ENCODE measurements at places on chromosomes 2 and 18. TPM values are rescaled to one million over a fixed set of nuclear protein-coding genes. Genes with fewer than 3 reads are reported as not detected.

DNA sequence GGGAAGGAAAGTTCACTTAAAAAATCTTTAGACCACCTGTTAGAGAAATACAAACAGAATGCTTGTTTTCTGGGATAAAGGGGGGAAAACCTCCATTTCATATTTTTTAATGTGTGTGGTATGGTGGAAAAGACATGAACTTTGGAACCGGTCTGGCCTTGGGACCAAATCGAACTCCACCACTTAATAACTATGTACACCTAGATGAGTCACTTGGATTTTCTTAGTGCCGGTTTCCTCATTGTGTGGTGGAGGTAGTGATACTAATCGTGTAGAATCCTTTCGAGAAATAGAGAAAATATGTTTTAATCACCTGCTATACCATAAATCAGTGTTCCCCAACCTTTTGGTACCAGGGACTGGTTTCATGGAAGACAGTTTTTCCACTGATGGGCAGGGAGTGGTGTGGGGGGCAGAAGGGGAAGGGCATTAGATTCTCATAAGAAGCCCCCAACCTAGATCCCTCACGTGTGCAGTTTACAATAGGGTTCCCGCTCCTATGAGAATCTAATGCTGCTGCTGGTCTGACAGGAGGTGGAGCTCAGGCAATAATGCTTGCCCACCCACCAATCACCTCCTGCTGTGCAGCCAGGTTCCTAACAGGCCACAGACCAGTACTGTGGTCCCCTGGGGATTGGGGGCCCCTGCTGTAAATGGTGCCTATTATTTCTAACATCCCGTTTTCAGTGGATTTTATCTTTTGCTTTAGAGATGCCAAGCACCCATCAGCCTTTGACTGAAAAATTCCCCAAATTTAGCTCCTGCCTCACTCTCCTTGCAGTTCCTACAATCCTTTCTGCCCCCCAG lies 308.8 kb downstream of the PRKCE start:
- no peaks in the 10 kb centered on the region for H3K27me3 ChIP-seq
- H3K4me1 ChIP-seq, result peaks cover 41% of the 10 kb centered on the region
- DNase-seq, result no peak

GRCh38 chr2:135796606-135797005 lies 40.4 kb downstream of the LCT start:
- H3K36me3 ChIP-seq, result no peaks in the 10 kb centered on the region
- no peak overlapping the region for H3K27ac ChIP-seq
- no peak for DNase-seq
- H3K4me1 ChIP-seq, result no peaks in the 10 kb centered on the region
- H3K4me3 ChIP-seq, result no peak overlapping the region

DNA sequence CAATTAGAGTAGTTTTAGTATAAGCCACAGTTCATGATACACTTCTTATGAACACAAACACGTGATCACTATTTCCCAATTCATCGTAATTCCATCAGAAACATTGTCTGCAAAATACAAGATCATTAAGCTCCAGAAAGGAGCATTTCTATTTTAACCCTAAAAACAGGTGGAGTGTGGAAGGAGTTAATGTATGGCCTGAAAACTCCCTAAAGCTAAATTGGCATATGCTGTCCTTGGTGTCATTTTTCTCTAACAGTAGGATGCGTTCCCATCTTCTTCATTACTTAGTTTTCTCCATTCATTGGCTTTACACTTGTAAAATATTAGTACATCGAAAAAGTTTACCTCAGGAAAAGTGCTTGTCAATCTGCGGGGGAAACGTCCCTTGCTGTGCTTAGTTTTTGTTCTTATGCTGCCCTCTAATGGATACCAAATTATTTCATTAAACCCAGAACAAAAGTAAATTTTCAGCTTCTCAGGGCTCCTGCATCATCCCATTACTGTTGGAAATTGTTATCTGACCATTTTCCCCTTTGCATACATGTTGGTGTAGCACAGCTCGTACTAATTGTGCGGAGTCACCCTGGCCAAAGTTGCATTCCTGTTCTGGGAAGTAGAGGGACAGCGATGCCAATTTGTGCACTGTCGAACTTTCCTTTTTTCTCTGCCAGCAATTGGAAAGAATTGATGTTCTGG lies 153.4 kb downstream of the GPD2 start:
- H3K36me3 ChIP-seq, result no peaks in the 10 kb centered on the region
- H3K27me3 ChIP-seq, result no peaks in the 10 kb centered on the region
- no peak overlapping the region for H3K4me3 ChIP-seq
- no peak for DNase-seq

DNA sequence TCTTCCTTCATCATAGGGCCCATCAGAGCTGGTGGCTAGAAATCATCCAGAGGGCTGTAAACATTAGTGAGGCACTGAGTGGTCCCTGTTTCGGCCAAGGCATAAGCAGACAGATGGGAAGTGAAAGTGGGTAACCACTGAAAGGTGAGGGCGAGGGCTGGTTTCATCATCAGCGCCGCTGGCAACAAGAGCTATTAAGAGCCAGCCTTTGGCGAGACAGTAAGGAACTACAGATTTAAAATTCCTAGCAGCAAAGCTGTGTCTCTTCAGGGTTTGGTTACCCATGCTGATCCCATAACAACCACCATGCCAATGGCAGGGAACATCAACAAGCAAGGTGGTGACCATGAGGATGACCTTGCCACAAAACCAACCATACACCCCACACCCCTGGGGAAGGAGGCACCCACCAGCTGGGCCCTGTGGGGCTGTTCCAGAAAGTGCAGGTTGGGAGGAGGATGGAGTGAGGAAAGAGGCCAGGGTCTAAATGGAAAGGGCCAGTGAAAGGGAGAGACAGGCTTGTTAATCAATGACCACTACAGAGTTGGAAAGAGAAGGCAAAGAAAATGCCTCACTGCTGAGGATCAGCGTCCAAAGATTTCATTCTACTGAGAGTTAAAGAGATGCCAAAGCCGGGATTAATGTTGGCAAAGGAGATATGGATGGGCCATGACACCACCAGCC lies 9.0 kb upstream of the SLC20A1 start:
- peaks cover 5% of the 10 kb centered on the region for H3K4me1 ChIP-seq
- DNase-seq, result no peak
- no peaks in the 10 kb centered on the region for H3K27me3 ChIP-seq
- no peak overlapping the region for H3K27ac ChIP-seq
- no peak overlapping the region for H3K4me3 ChIP-seq

STK36 gene
- 26.0 TPM for total RNA-seq

GRCh38 chr2:156064540-156064939 lies 268.0 kb downstream of the NR4A2 start:
- H3K36me3 ChIP-seq, result no peaks in the 10 kb centered on the region
- no peak overlapping the region for H3K4me3 ChIP-seq
- no peak overlapping the region for H3K27ac ChIP-seq
- no peaks in the 10 kb centered on the region for H3K27me3 ChIP-seq

ZC3H6 gene
- total RNA-seq, result 10.6 TPM

GRCh38 chr18:42100911-42101310 lies 145.9 kb downstream of the PIK3C3 start:
- H3K4me1 ChIP-seq, result no peaks in the 10 kb centered on the region
- no peak overlapping the region for H3K27ac ChIP-seq
- DNase-seq, result no peak

CCDC85A gene
- total RNA-seq, result 3.7 TPM

DNA sequence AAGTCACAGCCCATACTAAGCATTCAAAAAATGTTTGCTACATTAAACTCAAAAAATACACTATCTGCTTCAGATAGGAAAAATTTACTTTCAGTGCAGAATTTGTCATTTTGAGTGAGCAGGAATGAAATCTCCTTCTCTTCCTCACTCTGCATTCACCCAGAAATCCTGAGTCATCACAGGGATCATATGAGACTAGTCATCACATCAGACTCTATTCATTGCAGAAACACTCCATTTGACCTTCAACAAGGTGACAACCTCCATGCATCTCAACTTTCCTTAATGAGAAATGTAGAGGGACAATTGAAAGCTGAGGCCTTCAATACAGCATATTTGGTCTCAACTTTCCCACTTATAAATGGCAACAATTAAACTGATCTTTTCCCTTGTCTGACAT lies 130.4 kb upstream of the CYP26B1 start:
- no peaks in the 10 kb centered on the region for H3K36me3 ChIP-seq
- DNase-seq, result no peak

DNA sequence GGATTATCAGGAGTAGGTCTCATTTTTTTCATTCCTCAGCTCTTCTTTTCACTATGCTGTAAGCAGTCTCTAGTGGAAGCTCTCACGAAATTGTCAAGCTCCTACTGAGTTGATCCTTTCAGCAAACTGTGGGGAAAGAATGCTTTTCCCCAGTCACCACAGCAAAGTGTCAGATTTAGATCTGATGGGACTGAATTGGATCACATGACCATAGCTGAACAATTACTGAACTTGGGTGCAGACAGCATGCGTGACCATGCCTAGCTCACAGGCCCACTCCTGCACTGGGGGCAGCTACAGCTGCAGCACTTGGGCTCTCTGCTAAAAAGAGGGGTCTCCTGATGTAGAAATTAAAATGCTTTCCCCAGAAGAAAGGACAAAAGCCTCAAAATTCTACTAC lies 3.1 kb downstream of the ARHGAP15 start:
- H3K27ac ChIP-seq, result no peak overlapping the region
- no peaks in the 10 kb centered on the region for H3K4me1 ChIP-seq
- no peaks in the 10 kb centered on the region for H3K27me3 ChIP-seq
- H3K4me3 ChIP-seq, result no peak overlapping the region
- no peak for DNase-seq
- H3K36me3 ChIP-seq, result no peaks in the 10 kb centered on the region

GRCh38 chr18:79983793-79984192 lies 4.6 kb downstream of the TXNL4A start:
- H3K4me3 ChIP-seq, result no peak overlapping the region
- no peak for DNase-seq
- H3K4me1 ChIP-seq, result peaks cover 25% of the 10 kb centered on the region
- no peaks in the 10 kb centered on the region for H3K36me3 ChIP-seq
- H3K27me3 ChIP-seq, result no peaks in the 10 kb centered on the region

DNA sequence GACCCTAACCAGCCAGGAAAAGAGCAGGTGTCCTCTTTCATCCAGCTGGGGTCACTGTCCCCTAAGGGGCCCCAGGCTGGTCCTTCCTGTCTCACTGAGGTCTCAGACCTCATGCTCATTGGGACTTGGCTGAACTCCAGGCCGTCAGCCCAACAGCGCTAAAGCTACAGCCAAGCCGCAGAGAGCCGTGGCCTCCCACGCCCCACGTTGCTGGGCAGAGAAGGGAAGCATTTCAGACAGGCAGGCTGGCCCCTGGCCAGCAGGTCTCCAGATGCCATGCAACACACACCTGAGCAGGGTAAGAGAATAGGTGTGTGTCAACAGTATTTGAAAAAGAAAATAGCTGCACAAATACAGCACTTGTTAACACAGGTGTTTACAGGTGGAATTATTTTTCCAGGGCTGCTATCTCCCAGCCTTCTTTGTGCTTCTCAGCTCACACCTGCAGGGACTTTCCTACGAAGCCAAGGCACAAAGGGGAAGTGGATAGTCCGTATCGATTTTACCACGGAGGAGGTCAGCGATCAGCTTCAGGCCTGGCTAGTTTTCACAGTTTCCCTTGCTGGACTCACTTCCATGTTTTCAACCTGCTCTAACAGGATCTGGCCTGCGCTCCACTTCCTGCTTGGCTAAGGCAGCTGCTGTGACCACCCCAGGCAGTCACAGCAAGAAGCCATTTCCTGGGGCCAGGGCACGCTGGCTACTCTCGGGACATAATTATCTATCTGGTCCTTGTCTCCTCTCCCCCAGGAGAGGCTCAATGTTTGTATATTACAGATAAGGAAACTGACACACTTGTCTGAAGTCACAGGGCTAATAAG lies 156.1 kb upstream of the ID2 start:
- H3K36me3 ChIP-seq, result no peaks in the 10 kb centered on the region
- no peak overlapping the region for H3K4me3 ChIP-seq
- DNase-seq, result no peak
- H3K4me1 ChIP-seq, result no peaks in the 10 kb centered on the region
- H3K27ac ChIP-seq, result no peak overlapping the region
- H3K27me3 ChIP-seq, result no peaks in the 10 kb centered on the region

DNA sequence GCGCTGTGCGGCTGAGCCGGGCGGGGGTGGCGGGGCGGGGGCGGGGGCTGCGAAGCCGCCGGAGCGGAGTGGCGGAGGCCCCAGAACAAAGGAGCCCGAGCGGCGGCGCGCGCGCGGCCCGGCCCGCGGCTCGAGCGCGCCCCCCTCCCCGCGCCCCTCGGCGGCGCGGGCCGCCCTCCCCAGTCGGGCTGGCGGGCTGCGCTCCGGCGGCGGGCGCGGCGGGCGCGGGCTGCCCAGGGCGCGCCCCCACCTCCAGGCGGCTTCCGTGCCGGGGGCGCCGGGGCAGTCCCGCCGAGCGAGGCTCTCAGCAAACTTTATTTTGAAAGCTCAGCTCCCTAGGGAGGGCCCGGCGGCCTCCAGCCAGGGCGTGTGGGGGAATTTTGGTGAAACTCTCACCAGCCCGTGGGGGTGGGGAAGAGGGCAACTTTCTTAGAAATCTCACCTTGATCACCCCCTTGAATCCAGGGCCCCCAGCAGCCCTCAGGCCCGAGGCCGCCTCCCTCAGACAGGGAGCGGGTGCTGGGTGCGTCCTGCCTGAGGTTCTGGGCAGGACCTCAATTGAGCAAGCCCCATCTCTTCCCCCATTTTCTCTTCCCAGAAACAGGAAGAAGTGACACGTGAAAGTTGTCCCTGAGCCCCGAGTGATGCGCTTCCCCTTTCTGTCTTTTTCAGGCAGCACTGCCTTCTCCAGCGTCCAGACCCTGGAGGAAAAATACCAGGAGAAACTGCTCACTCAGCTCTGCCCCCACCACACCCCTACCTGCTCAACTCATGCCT lies 786 bp downstream of the TET3 start:
- no peak for DNase-seq
- no peaks in the 10 kb centered on the region for H3K36me3 ChIP-seq

All from thoracic aorta (tissue), 2 donors.